ENCODE measurements at places on chromosomes 7 and 10.

GRCh38 chr10:93081834-93082233, 8.1 kb downstream of the CYP26A1 start:
- no peak for DNase-seq

GRCh38 chr7:3589752-3590151, 288.7 kb downstream of the SDK1 start:
- DNase-seq, result no peak

GRCh38 chr10:125455855-125456254, 227.1 kb downstream of the TEX36 start:
- no peak for DNase-seq

DNA sequence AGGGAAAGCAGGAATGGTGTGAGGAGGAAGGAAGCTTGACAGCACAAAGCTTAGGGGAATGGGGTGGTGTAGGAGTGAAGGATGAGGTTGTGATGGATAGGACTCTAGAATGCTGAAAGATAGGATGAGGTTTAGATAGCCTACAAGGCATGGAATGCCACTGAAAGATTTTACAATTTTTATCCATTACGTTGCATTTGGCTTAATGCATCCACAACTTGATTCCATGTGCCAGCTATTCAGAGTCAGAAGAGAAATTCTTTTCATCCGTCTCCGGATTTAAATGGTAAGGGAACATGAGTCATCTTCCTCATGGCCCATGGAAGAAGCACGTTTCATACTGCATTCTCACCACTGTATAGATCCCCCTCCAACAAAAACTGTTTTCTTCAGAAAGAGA, 212.4 kb upstream of the BMPER start:
- no peak for DNase-seq

- DNase-seq, result no peak
Measured at GRCh38 chr10:30047430-30047829, 12.0 kb downstream of the JCAD start.

DNA sequence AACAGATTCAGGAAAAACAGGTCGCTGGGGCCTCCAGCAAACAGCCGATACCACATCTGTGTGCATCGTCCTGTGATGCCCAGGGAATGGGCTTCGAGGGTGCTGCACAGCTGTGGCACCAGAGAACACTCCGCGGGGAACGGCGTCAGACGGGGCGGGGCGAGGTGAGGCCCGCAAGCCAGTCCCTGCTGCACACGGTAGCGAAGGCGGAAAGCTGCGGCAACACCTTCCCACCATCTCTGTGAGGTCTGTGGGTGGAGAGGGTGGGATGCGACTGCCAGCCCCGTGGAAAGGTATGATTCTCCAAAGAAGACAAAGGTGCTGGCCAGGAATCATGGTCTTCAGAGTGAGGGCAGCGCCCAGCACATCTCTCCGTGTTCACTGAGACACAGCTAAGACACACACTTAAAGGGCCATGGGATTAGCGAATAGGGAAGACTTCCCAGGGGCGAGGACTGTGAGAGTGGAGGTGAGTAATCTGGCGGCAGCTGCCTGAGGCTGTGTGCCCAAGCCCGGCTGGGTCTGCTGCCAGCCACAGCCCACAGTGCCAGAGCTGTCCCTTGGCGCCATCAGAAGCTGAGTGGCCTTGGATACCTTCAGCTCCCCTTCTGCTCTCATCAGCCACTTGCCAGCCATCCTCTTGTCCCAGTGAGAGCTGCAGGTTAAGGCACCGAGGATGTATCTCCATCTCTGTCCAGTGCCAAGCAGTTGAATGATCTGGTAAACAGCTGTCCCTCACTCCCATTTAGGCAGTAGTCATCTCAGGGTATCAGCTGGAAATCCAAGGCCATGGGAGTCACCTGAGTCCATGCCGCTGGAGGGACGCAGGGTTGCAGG, 17.6 kb downstream of the PRKAG2 start:
- DNase-seq, result no peak

GRCh38 chr10:73838827-73839226, 27.4 kb upstream of the NDST2 start:
- no peak for DNase-seq

All from stimulated activated CD4-positive, alpha-beta T cell treated with anti-CD3 and anti-CD28 coated beads, Interleukin-4, amount 100 ng/mL, for 4 hours (primary cell).